Activated CD4-positive, alpha-beta T cell treated with anti-CD3 and anti-CD28 coated beads for 48 hours (primary cell): ENCODE measurements at places on chromosomes 1 and 21.

- DNase-seq: no peak
Observed at GRCh38 chr1:215114154-215114933, 31.8 kb downstream of the KCNK2 start.

- no peak for DNase-seq
Observed at GRCh38 chr1:27135541-27136235, 19.2 kb downstream of the SLC9A1 start.

GRCh38 chr21:35512346-35512745 lies 463.2 kb upstream of the RUNX1 start:
- no peak for DNase-seq

GRCh38 chr1:182833271-182833670 lies 5.9 kb upstream of the DHX9 start:
- no peak for DNase-seq

DNA sequence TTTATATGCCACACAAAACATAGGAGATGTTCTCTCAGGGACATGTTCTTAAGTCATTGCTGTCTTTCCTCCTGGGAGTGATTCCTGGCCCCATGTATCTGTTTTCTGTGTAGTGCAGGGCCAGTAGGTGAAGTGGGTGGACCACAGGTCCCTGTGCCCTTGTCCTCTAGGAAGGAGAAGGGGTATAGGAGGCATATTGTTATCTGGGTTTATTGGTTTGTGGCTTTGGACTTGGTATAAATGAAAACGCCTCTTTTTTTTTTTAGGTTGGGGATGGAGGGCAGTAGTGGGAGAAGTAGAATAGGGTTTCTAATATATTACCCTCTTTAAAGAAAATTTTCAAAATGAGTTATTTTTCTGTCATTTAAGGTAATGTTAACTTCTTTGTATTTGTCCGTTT lies 29.4 kb downstream of the DYRK1A start:
- DNase-seq: no peak

GRCh38 chr1:243740255-243740999 lies 109.6 kb downstream of the AKT3 start:
- DNase-seq: no peak

GRCh38 chr1:84689514-84690396 lies 506 bp downstream of the SSX2IP start:
- DNase-seq: no peak

DNA sequence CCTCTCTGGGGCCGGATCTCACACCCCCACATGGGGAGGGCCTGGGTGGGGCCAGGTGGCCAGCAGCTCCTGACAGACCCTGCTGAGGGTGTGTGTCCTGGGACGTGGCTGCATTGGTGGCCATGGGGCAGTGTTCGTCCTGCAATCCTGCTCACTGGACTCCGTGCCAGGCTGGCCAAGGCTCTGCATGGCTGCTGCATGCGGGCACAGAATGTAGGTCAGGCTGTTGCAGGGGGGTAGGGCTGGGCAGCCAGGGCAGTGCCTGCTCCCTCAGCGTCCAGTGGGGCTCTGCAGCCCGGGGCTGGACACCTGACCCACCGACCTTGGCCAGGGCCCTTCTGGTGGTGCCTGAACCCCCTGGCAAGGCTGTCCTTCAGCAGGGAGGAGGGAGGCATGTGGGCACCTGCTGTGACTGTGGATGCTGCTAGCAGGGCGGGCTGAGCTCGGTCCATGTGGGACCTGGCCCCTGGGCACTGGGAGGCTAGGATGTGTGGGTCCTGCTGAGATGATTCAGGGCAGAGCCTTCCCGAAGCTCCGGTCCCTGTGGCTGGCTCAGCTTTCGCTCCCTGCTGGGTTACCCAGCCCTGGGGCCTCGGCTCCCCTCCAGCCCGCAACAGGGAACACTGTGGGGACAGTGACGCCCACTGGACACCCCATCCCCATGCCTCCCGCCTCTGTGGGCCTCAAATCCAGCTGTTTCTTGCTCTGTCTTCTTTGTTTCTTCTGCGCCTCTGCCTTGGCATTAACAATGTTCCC lies 14.9 kb upstream of the PLCH2 start:
- DNase-seq: no peak

- no peak for DNase-seq
Observed at GRCh38 chr1:23524716-23525401, 6.2 kb downstream of the E2F2 start.

DNA sequence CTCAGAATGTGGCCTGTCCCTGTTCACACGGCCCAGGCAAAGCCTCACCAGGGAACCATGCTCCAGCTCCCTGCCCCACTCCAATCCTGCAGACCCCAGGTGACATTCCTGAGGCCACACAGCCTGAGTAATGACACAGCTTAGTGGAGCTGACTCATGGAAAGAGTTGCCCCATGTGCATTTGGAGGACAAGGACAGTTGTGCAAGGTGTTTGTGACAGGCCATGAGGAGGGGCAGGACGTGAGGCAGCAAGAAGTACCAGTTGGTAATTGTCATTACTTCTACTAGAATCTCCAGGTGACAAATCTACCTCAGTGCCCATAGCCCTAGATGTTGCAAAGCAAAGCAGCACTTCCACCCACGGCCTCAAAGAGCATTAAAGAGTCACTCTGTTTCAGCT lies 15.2 kb downstream of the PRR9 start:
- DNase-seq: no peak
